AML-193 (cell line): ENCODE measurements at places on chromosomes 5 and 9.
A peak's percentile ranks its signal among the peaks of the same experiment; 100 is the strongest.

DNA sequence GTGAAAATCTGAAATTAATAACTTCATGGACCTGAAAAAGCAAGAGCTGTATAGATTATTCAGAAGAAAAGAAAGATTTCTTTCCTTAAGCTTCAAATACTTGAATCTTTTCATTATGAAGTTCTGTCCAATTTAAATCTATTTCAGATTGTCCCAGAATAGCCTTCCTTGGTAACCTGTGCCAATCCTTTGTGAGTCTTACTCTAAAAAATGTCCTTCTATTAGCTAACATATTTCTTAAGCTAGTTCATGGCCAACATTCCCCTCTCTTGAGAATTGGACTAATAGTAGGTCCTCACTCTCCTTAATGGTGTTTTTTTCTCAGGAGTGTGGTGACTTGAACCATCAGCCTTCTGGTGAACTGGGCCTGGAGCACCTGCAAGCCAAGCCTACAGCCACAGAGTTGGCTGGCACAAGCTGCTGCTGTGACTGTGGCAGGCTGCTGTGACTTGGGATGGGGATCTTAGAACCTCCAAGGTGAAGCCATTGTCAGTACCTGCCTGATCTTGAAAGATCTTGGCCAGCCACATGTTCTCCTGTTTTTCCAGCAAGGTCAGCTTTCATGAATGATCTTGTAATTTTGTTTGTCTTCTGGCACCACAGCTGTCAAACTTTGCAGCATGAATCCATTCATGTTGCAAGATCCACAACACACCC, 262.6 kb upstream of the MAP3K1 start:
- DNase-seq: no peak

DNA sequence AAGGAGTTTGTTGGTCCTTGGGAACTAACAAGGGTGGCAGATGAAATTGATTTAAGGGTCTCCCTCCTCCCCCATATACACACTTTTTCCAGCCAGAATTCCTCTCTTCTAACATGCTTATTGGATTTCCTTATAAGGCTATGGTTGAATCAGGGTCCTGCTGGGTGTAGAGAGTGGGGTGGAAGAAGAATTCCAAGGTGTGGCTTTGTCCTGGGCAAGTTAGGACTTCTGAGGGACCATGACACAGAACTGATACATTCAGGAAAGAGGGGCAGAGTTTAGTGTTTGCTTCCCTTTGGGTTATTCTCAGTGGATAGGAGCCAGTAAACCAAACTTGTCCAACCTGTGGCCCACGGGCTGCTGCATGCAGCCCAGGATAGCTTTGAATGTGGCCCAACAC, 116.5 kb downstream of the SNX18 start:
- DNase-seq: no peak

DNA sequence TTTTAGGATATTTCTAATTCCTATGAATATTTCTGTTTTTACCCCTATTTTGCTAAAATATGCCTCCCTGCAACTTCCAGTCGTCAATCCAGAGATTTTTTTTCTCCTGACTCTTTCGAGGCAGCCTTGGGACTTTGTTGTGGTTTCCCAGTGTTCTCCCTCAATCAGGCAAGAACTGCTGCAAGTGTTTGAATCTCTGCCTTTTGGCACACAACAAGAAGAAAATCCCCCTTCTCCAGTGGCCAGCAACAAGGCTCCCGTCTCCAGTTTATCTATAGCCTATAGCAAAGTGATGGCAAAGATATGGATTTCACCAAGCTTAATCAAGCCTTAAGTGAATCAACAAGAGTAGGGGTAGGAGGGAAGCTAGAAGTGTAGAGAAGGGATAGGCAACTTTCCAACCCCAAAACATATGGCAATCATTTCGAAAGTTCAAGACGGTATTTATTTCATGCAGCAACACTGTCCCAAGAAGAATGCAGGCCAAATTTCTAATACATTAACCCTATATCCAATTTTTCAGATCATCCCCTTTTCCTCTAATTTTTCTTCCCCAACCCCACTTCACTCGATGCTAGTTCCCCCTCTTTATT, 37.7 kb upstream of the PAPPA start:
- DNase-seq: no peak

- DNase-seq: no peak
Measured at GRCh38 chr9:69036309-69036708, 757 bp downstream of the FXN start.

GRCh38 chr5:12330381-12330780, 426.1 kb upstream of the CTNND2 start:
- no peak for DNase-seq

GRCh38 chr9:109193974-109194556, 27.0 kb upstream of the FRRS1L start:
- no peak for DNase-seq

- peak; percentile 81 for DNase-seq
Measured at GRCh38 chr9:33165263-33166151, 1.6 kb downstream of the B4GALT1 start.

DNA sequence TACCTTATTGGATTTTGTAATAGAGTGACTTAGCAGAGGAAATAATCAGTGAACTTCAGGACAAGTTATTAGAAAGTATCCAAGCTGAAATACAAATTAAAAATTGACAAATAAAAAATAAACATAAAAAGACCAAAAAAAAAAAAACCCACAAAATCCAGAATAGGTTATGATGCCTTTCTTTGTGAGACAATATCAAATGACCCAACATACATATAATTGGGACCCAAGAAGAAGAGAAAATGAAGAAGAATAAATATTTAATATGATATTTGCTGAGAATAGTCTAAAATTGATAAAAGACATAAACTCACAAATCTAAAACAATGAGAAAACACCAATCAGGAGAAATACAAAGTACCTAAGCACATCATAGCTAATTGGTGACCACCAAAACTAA, 81.8 kb downstream of the ICE1 start:
- no peak for DNase-seq

GRCh38 chr5:80904533-80905187, 55.5 kb upstream of the RASGRF2 start:
- DNase-seq: peak; percentile 7

GRCh38 chr5:151264113-151264512, 11.1 kb downstream of the GM2A start:
- DNase-seq: no peak

GRCh38 chr9:122065923-122066629, 27.0 kb downstream of the TTLL11 start:
- no peak for DNase-seq

DNA sequence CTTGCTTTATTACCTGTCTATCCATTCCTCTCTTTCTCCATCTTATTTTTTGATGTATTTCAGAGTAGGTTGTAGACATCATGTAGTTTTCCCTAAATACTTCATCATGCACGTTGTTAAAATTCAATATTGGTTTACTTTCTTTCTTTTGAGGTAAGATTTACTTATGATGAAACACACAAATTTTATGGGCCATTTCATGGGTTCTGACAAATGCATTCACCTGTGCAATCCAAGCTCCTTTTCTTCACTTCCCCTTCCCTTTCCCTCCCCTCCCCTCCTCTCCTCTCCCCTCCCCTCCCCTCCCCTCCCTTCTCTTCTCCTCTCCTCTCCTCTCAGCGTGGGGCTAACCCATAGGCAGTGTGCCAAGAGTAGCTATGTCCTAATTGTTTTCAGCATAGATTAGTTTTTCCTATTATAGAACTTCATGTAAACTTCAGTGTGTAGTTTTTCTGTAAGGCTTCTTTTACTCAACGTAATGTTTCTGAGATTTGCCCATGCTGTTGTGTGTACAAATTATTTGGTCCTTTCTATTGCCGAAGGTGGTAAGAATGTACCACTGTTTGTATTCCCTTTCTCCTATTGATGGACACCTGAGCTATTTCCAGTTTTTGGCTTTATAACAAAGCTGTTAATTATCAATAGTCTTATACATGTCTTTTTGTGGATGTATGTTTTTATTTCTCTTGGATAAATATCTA, 92.9 kb upstream of the CLINT1 start:
- no peak for DNase-seq

GRCh38 chr5:139178935-139179334, 19.2 kb downstream of the SIL1 start:
- no peak for DNase-seq

GRCh38 chr9:117783828-117784227, 79.6 kb downstream of the TLR4 start:
- DNase-seq: peak; percentile 61

DNA sequence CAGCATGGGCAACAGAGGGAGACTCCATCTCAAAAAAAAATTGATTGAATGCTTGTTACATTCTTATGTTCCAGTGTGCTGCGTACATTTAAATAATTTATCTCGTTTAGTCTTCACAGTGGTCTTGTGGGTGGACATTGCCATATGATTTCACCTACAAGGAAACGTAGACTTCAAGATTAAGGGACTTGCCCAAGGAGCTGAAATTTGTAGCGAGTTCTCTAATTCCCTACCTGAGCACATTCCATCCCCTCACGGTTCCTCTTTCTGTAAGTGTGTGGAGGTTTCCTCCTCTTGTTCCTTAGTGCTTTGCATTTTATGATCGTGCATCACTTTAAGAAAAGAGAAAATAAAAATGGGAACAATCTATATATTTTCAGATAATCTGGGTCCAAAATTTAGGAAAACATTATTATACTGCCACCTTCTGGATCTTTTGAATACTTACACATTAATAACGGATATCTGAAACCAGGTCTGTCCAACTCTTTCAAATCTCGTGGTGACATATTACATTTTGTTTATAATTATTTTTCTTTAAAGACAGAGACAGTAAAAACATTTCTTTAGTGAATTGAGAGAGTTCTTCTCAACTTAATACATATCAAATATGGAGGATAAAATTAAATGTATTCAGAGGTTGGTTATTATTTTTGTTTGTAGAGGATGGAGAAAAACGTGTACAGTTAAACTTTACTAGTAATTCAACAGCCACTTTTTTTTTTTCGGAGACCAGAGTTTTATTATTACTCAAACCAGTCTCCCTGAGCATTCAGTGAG, 29.9 kb upstream of the C7 start:
- DNase-seq: peak; percentile 39

DNA sequence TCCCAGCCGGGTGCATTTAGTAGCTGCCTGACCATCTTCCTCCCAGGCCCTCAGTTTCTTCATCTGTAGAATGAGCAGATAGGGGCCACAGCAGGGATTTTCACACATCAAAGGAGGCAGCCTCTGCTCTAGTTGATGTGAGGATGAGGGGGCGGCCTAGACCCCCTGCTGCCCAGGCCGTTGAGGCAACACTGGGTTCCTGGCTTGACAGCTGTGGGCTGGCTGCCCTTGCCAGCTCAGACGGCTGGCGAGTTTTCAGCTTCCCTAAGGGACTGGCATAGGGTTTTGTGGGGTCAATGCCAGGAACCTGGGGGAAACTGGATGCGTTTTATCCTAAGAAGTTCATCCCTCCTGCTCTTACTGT, 49.6 kb downstream of the NDST1 start:
- DNase-seq: no peak

GRCh38 chr9:133227242-133227860, 18.3 kb upstream of the OBP2B start:
- DNase-seq: no peak

DNA sequence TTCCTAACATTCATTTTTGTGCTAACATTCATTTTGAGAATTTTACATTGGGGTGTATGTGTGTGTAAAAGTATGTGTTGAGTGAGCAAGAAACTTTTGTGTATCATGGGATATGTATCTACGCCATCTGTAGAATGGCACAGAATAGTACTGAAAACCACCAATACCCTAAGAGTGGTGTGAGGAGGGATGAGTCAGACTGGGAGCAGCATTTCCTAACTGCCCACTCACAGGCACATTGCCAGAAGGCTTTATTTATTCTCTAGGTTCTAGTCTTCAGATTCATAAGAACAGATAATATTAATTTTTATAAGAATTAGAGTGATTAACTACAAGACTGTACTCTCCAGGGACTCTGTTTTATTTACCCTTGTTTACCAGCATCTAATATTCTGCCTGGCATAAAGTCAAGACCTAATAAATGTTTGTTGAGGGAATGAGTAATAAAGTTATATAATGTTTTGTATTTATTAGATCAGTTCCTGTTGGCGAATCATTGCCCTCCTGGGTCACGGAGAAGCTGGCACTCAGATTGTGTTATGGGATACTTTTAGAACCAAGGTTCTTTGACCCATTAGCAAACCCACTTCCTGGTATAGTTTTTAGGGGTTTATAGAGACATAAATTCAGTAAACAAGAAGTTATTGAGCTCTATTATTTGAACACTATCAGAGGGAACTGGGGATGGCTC, 159.1 kb upstream of the PPP2R2B start:
- no peak for DNase-seq

GRCh38 chr5:17406423-17406838, 91.6 kb upstream of the TAF11L2 start:
- DNase-seq: no peak

DNA sequence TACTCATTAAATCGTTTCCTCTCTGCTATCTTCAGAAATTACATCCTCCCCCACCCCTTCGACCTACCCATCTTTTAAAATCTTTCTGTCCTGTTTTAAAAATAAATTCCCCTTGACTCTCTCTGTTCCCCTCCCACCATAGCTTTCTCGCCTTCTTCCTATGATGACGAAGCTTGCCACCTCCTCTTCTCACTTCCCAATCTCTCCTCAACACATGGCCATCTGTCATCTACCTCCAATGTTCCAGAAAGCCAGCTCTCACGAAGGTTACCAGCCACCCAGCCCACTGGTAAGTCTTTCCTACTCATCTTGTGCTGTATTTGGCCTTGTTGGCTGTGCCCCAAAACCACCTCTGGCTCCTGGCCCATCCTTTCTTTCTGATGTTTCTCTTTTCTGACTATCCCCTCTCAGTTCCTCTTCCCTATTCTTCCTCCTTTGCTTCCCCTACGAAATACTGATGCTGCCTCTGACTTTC, 346.3 kb downstream of the ENC1 start:
- peak; percentile 61 for DNase-seq
